Iris pigment epithelial cell (primary cell): ENCODE measurements at places on chromosomes 2 and 18.

- no peak for DNase-seq
These were observed 96.0 kb upstream of the CRACDL start for GRCh38 chr2:99032001-99032400.

DNA sequence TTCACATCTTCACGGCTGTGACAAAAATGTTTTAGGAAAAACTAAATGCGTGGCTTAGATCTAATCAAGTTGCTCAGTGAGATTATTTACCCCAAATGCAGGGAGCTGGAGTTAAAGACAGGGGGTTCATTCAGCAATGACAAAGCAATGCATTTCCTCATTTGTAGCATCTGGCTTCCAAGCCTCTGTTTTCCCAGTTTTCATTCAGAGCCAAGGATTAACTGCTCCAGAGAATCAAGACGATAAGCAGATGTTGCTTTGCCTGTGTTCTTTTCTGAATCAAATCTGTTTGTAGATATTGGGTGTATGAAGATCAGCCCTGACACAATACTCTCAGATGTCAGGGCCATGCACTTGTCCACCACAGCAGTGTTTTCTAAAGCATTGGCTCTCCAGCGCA, 147.4 kb upstream of the SIX2 start:
- no peak for DNase-seq

DNA sequence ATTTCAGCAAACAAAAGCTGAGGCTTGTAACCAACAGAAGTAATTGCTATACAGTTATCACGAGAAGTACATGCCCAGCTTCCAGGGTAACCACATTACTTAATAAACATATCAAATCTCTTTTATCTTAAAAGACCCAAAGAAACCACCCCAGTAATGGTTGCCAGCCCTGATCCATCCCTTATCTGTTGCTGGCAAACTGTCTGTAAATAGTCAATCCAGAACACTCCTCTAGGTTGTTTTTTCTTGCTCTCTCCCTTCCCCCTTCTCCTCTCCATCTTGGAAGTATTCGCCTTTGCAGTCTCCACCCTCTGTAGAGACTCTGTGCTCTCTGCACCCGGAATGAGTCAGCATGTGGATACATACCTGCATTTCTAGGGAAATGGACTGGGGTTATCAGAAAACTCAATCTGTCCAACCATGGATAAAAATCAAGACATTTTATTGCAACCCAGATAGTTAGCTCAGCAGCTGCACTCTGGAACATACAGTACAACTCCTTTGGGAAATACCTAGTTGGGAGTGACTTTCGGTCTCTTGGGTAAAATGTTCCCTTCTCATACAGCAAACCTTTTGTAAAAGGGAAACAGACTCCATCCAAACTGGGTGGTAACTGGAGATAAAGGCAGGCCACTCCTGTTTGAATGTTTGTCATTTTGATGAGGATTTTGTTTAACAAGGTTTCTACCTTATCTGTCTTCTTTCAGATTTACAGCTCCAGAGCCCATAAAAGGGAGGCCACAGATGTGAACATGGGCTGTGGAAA, 123.5 kb upstream of the FOSL2 start:
- DNase-seq, result peak; percentile 76

DNA sequence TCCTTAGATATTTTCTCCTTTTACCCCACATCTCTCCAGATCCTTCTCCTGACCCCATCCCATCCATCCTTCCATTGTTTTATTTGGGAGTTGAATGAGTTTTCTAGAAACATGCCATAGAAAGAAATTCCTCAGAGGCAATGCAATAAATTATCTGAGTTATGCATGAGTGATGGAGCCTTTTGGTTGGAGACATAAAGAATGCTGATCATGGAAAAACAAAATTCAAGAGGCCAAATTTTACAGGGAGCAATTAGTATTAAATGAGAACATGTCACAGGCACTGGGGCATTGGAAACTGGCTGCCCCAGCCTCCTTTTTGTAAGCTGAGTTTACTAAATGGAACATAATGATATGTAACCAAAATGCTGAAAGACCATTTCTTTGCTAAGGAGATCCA, 74.2 kb upstream of the LCLAT1 start:
- DNase-seq, result no peak

GRCh38 chr2:143481237-143481623, 352.0 kb downstream of the ARHGAP15 start:
- DNase-seq, result no peak

- DNase-seq, result peak; percentile 61
These were observed 80.4 kb downstream of the LPIN2 start for GRCh38 chr18:2932247-2933181.

- DNase-seq, result no peak
These were observed 743.7 kb upstream of the HS6ST1 start for GRCh38 chr2:129062146-129062912.

DNA sequence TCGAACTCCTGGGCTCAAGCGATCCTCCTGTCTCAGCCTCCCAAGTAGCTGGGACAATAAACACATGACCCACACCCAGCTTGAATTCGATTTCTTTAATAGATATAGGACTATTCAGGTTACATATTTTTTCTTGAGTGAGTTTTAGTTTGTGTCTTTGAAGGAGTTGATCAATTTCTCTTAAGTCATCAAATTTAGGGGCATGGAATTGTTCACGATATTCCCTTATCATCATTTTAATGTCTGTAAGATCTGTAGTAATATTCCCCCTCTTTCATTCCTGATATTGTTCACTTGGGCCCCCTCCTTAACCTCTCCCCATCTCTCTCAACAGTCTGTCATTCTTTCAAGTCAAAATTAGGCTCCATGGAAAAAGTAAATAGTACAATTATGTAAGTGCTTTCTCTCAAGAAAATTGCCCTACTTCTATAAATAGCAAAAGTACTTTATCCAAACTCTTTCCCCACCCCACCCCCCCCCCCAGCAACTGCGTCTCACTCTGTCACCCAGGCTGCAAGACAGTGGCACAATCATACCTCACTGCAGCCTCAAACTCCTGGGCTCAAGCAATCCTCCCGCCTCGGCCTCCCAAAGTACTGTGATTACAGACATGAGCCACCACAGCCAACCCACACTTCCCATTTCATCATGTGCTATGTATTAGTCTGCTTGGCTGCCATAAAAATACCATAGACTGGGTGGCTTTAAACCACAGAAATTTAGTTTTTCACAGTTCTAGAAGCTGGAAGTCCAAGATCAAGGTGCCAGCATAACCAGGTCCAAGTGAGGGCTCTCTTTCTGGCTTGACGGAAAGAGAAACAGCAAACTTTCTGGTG, 20.1 kb downstream of the WDR33 start:
- no peak for DNase-seq

- no peak for DNase-seq
These were observed 135.5 kb upstream of the MYT1L start for GRCh38 chr2:2466534-2466933.

DNA sequence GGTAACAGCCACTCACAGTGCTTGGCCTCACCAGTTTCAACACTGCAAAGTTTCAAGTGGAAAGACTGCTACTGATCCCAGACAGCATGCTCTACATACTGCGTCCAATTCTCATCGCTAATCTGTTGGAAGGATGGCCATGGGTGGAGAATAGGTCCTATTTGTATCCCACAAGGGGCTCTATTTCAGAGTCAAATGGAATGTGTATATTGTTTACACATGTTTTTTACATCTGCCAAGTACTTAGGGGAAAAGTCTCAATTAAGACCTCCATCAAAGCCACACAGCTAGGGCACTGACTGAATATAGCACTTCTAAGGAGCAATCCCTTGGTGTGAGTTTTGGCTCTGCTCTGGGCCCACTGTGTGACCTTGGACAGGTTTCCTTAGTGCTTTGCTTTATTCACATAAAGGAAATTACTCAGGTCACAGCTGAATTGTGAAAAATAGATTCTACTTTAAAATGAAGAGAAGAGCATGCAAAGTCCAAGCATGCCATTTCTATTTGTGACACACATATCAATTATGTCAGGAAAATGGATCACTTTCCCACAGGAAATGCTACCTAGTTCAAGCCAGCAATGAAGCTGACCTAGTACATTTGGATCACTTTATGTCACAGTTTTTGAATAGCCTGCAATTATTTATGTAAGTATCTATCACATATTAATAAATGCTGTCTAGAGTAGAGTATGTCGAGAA, 112.9 kb upstream of the STK17B start:
- no peak for DNase-seq

DNA sequence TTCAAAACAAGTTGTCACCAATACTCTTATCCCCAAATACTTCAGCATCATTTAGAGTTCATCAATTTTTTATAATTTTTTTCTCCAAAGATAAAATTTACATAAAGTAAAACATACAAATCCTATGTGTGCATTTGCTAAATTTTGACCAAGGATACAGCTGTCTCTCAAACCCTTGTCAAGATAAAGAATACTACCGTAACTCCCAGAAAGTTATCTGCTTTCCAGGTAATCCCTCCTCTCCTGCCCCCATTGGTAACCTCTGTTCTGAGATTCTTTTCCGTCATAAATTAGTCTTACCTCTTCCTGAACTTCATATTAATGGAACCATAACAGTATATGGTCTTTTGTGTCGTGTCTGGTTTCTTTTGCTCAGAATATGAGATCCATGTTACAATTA, 49.2 kb downstream of the BCL2L11 start:
- DNase-seq, result no peak

DNA sequence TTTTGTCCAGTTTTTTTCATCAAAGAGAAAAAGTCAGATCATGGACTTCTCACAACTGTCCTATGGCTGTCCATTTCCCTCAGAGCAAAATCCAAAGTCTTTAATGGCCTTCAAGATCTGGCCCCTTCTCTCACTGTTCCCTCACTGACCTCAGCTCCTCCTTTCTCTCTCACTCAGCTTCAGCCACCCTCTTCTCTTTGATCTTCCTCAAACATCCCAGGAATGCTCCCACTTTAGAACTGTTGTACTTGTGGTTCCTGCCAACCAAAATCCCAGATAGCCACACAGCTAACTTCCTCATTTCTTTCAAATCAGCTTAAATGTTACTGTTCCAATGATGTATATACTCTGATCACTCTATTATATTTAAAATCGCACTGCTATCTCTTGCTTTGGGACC, 82.9 kb downstream of the NUP35 start:
- peak; percentile 70 for DNase-seq

GRCh38 chr2:188267776-188268175, 23.9 kb upstream of the GULP1 start:
- no peak for DNase-seq

DNA sequence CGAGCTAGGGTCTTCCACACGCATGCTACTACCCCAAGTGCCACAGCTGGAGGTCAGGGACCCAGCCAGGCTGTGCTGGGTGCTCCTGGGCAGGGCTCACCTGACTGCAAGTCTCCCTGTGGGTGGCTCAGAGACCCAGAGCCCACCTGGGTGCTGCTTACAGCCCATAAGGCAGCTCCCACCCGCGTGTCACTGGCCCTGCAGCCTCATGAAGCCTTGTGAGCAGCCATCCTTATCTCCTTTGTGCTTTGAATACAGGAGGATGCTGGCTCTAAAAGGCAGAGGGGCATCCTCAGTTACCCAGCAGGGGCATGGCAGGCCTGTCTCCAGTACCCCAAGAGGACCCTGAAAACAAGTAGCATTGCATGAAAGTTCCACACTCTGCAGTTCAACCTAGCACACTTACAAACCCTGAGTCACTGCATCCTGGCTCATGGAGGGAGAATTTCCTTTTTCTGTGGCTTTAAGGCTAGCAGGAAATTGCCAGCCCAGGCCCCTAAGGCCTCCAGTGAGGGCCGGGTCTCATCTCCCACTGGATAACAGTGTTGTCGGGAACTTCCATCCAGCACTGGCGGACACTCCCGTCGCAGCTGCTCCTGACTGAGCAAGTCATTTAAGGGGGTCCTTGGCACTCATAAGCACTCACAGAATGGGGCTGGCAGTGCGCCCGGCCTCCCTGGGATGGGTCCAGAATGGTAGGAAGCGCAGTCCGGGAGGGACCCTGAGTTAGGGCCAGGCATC, 137.1 kb downstream of the RPIA start:
- peak; percentile 31 for DNase-seq

DNA sequence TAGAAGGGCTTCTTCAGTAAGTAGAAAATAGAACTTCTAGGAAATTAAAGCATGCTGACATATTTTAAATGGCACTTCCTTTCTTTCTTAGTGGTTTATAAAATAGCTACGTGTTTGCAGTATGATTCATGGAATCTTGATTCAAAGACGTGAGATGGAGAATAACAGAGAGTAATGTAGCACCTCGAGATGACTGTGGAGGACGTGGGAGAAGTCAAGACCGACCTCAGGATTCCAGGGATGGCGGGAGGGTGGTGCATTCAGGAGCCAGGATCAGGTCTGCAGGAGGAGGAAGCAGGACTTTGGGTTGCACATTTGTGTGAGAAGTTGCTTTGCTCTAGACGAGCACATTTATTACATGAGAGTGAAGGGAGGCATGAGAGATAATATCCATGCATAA, 56.0 kb downstream of the DCDC2C start:
- DNase-seq, result peak; percentile 87

GRCh38 chr2:120244656-120245519, 7.8 kb upstream of the RALB start:
- no peak for DNase-seq

- no peak for DNase-seq
These were observed 62.1 kb downstream of the DPP4 start for GRCh38 chr2:162011706-162012564.

DNA sequence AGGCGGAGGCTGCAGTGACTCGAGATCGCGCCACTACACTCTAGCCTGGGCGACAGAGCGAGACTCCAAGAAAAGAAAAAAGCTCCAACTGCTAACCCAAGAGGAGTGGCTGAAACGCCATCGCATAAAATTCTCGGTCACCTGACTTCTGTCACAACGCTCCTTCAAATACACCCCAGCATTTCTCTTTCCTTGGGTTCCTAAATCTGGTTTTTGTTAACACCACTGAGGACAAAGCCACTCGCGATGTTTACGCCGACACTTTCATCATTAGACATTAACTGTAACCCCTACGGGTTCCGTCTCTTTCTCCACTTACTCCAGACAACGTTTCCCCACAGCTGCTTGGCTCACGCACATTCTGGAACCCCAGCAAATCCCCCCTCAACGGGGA, 679 bp downstream of the CLK1 start:
- DNase-seq, result peak; percentile 12

DNA sequence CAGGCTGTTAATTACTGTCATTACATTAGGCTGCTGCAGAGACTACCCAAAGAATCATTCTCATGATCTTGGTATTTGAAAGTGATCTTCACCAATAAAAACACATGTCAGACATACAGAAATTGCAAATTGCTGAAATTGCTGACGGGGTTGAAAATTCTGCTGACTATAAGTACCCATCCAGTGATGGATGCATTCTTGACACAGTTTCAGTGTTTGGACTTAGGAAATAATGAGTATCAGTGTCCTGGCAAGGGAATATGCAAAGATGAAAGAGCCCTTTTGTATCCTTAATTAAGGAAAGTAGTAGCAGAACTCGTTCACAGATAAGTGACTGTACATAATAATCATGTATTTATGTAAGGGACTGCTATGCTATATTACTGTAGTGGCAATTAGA, 221.1 kb upstream of the ATP5MC3 start:
- no peak for DNase-seq

DNA sequence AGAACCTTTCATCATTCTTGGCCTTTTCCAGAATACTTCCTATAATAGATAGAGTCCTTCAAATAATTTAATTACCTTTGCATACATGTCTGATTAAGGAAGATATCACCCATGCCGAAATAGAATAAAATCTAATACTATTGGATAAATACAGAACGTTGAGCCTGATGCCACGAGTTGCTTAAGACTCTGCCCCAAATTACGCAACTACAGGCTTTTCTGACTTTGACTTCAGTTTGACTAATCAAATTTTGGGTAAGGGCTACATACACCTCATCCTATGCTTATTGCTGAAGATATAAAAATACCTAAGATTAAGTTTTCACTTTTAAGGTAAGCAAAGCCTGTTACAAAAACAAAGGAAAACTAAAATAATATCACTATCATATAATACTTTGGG, 1065.1 kb upstream of the NRXN1 start:
- no peak for DNase-seq

GRCh38 chr2:15943378-15944280, 3.3 kb downstream of the MYCN start:
- DNase-seq, result peak; percentile 3
